ENCODE measurements at places on chromosomes 1 and 21.

- DNase-seq, result peak; percentile 70
Measured at GRCh38 chr1:145858238-145858900, 512 bp downstream of the PIAS3 start.

GRCh38 chr1:100528871-100529270 lies 9.1 kb upstream of the GPR88 start:
- DNase-seq, result no peak

GRCh38 chr1:42335809-42336518 lies 929 bp upstream of the FOXJ3 start:
- DNase-seq, result no peak

- DNase-seq, result no peak
Measured at GRCh38 chr21:26140164-26140579, 30.4 kb downstream of the APP start.

DNA sequence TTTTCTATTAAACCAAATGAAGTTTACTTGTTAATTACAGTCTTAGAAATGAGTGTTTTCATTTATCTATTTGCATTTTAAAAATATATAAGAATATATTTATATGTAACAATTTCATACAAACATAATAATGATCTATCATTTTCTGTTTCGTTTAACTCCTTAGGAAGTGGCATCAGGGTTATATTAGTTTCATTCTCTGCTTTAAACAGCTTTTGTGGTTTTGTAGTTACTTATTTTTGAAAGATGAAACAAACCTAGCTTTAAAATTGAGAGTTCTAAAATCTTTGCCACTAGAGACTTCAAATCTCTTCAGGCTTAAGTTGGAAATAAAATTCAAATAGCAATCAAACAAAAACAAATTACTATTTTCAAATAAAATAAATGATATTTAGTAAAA lies 2110.6 kb downstream of the MRPL39 start:
- no peak for DNase-seq

- peak; percentile 3 for DNase-seq
Measured at GRCh38 chr1:109669246-109669948, 1.5 kb downstream of the GSTM2 start.

DNA sequence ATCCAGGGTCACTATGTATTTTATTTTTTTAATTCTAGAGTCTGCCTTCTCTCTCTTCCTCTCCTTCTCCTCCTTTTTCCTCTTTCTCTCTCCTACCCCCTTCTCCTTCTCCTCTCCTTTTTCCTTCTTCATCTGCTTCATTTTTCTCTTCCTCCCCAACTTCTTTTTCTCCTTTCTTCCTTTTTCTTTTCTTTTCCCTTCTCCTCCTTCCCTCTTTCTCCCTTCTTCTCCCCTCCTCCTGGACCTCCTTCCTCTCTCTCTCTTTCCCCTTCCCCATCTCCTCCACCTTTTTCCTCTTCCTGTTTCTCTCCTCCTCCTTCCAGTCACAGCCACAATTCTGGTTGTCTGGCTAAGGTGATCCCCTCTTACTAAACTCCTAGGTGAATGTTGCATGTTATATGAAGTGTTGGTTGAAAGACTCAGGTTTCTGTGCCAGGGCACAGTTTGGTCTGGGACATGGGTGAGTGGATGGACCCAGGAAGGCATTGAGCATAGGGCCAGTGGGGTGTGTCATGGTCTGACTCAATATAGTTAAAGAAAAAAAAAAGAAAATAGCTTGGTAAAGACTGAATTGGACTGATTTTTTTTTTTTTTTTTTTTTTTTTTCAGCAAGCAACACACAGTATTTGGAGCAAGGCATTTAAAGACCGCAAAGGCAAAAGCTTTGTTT lies 266.9 kb downstream of the TGFB2 start:
- no peak for DNase-seq

DNA sequence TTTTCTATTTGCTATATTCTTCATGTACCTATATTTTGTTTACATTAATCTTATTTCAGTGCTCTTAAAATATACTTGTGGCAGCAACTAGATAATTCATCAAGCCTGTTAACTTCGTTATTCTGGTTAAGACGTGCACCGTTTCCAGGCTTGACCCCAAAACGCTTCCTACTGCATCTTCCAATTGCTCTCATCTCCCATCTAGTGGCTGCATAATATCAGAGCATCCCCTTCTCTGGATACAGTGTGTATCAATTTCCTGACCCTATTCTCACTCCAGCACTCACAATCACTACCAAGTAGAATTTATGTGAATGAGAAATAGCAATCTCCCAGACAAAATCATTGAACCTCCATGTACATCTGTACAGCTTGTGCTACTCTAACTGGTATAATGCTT lies 1280.3 kb upstream of the B3GALT2 start:
- DNase-seq, result no peak

GRCh38 chr1:241972703-241973369 lies 15.3 kb downstream of the BECN2 start:
- DNase-seq, result no peak

GRCh38 chr1:119652587-119652986 lies 4.5 kb upstream of the ZNF697 start:
- DNase-seq, result no peak

- DNase-seq, result no peak
Measured at GRCh38 chr1:153509036-153509435, 26.8 kb downstream of the S100A6 start.

- no peak for DNase-seq
Measured at GRCh38 chr1:169874229-169874628, 19.5 kb downstream of the SCYL3 start.

DNA sequence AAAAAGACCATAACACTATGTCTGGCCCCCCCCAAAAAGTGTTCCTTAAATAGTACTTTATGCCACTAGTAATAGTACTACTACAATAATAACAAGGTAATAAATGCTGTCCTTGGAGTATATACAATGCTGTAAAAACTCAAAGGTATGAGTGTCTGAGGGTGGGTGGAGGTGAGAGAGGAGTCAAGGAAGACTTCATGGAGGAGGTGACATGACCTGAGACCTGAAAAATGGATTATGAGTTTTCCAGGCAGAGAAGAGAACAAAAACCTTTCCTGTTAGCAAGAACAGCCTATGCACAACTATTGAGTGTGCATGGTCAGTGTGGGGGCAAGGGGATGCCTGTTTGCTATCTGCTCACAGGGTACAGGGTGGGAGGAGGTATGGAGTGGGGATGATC lies 290.2 kb upstream of the USP24 start:
- no peak for DNase-seq

GRCh38 chr1:226560243-226560642 lies 11.7 kb downstream of the STUM start:
- DNase-seq, result no peak

DNA sequence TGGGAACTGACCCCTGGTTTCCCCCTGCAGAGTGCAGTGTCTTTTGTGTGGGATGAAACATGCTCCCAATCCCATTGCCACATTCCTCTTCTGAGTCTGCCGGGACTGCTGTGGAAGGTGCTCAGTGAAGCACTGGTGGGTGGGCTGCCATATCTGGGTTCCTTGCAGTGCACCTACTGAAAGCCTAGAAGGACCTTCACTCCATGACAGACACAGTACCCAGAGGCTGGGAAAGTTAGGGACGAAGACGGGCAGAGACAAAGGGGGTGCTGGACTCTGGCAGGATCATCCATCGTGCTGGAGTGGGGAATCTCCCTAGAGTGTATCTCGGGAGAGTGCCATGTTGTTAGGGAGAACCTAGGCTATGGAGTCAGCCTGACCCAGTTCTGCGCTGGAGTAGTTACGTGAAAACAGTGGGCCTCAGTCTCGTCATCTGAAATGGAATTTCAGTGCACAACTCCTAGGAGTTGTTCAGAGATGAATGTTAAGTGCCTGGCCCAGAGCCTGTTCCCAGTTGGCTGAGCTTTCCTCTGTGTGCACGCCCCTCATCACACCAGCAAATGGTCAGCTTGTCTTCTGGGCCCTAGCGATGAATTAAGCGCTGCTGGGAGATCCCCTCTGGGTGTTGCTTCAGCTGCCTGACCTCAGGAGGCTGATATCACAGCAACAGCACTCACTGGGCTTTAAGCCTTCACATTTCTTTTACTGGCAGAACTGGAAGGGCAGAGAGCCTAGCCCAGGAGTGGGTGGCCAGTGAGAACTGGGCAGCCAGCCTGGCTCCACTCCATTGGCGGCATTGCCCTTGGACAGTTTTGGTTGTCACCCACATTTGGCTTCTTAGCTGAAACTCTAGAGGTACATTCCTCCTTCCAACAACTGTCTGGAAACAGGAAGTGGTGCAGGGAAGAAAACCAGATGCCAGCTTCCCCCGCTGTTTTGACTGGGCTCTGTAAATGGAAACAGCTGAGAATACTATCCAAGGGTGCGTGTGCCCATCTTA lies 479.8 kb upstream of the VAMP3 start:
- DNase-seq, result no peak

GRCh38 chr1:175715742-175716141 lies 27.7 kb downstream of the TNR start:
- DNase-seq, result no peak

DNA sequence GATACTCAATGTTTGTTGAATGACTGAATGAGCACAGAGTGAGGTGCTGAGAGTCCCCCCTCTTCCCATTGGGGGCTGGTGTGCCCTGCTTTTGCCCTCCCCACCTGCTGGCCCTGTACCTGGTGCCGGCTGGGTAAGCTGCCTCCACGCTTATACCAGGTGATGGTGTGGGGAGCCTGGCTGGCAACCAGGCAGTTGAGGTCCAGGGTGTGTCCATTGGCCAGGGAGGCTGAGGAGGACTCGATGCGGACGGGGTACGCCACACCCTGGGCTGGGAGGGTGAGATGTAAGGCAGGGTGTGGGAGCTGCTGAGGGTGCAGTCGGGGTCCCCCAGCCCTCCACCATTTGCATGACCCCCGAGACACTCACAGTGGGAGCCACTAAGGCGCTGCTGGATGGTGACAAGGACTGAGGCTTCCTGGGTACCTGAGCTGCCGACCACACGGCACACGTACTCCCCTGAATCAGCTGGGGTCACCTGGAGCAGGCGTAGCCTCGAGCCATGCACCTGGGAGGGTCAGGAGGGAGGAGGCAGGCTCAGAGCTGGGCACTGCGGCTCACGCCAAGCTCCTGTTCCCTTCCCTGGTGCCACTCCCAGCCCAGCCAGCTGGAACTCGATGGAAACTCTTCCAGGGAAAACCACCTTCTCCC lies 36.6 kb downstream of the LDLRAD2 start:
- DNase-seq, result no peak

- DNase-seq, result no peak
Measured at GRCh38 chr1:190864013-190864641, 386.5 kb upstream of the BRINP3 start.

DNA sequence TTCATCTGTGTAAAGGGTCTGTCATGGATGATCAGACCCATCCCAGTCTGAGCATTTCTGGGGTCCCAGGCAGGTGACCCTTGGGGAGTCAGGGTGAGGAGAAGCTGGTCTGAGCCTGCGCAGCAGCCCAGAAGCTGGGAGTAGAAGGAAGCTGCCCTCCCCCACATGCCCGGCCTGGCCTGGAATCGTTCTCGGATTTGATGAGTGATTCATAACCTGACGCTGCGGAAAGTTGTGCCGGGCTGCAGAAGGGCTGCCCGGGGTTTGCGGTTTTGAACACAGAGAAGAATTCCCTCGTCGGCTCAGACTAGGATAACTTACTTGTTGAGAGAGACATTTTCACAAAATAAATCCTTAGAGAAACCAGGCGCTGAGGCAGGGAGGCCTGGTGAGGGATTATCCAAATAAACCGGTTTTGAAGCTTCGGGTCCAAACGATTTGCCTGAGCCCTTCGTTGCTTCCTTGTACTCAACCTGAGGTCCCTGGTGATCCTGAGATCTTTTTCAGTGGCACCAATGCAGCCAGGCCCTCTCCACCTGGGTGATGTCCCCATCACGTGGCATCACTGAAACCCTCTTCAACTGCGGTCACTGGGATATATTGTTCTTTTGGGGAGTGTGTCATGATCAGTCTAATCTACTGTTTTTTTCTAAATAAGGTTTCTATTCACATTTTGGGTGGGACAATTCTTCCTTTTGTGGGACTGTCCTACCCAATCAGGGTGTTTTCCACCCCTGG lies 29.2 kb downstream of the EPHB2 start:
- DNase-seq, result peak; percentile 56

DNA sequence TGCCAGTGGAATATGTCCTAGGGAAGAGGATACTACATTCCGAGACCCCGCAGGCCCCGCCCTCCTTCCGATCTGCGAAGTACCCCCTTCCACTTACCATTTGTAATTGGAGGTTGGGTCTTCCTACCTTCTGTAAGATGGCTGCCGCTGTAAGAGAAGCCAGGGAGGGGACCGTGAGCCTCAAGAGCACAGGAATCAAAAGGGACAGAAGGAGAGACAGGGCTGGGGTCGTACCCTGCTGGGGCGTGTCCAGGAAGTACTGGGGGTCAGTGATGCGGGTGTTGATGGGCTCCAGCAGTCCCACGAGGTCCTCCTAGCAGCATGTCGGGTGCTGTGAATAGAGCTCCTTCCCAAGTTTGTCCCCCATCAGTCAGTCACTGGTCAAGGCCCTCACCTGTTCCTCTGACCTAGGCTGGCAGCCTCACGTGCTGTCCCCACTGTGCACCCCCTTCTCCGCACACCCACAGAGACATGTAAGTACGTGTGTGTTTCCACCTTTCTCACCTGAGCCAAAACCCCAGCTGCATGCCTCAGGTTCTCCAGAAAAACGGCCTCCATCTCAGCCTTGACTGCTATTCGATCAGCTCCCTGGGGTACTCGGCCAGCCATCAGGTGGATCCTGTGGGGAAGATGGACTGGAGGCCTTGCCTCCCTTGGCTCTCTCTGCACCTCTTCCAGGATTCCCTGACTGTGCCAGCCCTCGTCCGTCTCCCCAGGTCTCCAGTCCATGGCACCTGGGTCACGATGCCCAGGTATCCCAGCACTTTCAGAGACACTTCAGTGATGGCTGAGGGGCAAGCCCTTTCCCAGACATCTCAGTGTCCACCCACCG lies 1.8 kb downstream of the HYI start:
- DNase-seq, result no peak

DNA sequence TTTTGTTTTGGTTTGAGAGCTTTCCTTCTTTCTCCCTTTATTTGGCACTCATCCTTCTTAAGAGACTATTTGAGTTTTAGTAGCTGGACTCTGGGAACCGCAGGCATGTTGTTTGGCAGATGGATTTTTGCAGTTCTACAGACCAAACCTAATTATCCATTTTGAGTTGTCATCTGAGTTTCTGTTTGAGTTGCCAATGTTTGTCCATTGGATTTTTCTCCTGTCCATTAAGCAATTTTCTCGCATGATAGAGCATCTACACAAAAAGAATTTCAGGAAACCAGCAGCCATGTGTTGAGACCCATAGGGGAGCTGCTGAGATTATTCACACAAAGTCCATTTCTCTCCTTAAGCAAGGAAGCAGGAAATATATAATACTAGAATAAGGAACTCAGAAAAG lies 17.2 kb upstream of the CXADR start:
- DNase-seq, result no peak

GRCh38 chr1:159652506-159652905 lies 61.9 kb downstream of the CRP start:
- DNase-seq, result no peak

- no peak for DNase-seq
Measured at GRCh38 chr1:62263814-62264353, 55.4 kb downstream of the KANK4 start.

GRCh38 chr1:25977801-25978200 lies 20.1 kb downstream of the PAFAH2 start:
- no peak for DNase-seq

- DNase-seq, result no peak
Measured at GRCh38 chr21:32816261-32816660, 44.7 kb upstream of the PAXBP1 start.
